ENCODE measurements at places on chromosomes 16 and 17.

DNA sequence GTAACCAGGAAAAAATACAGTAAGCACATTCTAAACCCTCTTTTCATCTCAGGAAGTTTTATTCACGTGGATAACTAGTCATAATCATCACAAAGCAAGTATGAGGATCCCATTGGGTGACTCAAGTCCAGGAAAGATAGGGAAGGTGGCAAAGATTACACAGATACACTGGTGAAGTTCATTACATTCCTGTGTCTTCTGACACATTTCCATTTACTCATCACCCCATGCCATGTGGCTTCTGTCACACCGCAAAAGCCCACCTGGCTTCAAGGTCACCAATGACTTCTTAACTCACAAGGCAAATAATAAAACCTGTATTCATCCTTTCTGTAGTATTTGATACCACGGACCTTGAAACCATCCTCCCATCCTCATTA, 17.0 kb downstream of the HS3ST3A1 start:
- DNase-seq = no peak

GRCh38 chr17:850851-851763, 69.0 kb downstream of the MRM3 start:
- no peak for DNase-seq

GRCh38 chr17:35368081-35368830, 5.2 kb downstream of the SLFN11 start:
- DNase-seq = peak; percentile 7

DNA sequence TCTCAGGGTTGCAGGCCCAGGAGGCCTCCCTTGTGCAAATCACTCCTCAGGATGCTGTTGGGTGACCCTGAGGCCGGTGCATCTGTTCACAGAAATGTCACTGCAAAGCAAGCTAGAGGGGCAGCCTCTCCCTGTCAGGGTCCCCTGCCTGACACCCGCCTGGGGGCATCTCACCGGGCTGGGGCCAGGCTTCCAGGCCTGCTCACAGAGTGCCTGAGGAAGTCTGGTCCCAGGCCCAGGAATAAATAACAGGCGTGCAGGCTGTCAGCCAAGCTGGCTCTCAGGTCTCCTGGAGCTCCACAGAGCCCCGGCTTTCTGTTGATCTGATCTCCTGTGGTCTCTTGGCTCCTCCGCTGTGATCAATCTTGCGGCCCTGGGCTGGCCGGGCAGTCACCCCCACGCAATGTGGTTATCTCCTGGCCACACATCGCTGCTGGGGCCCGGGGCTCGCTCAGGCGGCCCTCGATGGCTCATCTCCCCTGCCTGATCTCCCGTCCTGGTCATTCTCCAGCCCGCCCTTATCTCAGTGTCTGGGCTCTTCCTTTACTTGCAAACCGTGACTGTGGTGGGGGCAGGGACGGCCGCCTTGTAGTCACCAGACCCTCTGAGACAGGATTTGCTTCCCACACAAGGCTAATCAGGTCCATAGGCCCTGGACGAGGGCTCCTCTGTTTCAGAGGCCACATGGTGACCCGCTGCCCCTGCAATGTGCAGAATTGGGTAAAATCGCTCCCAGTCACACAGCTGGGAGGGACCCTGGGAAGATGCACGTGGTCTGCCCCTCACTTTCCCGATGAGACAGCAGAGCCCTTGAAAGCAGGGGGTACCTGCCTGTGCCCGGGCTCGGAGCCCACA, 231.2 kb upstream of the GSE1 start:
- DNase-seq = no peak

DNA sequence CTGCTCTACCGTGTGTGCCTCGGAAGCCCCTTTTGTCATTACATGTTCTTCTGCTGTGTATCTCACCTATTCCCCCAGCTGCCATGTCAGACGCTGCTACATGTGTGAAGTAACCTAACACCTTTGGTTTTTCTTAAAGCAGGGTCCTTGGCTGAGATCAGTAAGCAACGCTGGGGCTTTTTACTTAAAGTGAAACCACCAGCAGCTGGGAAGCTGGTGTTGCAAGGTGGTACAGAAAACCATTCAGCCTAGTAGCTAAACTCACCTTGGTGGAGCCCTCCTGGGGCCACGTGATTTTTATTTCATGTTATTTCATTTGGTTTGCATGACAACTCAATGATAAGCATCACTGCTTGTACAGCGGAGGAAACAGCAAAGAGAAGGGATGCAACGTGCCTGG, 62.6 kb downstream of the PLCG2 start:
- no peak for DNase-seq

DNA sequence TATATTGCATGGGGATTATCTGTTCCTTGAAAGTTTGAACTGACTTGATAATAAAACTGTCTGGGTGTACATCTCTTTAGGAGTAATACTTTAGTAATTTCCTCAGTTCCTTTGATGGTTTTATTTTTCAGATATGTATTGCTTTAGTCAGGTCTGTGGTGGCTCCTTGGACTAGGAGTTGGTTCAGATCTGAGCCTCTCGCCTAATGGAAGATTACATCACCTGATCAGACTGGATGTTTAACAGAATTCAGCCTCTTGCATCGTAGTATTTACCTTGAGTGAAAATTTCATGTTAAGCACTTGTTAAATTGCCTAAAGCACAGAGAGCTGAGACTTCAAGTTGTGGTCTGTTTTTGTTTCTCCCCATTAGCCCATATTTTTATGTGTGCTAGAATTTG, 267.3 kb downstream of the MAP2K4 start:
- DNase-seq = no peak

DNA sequence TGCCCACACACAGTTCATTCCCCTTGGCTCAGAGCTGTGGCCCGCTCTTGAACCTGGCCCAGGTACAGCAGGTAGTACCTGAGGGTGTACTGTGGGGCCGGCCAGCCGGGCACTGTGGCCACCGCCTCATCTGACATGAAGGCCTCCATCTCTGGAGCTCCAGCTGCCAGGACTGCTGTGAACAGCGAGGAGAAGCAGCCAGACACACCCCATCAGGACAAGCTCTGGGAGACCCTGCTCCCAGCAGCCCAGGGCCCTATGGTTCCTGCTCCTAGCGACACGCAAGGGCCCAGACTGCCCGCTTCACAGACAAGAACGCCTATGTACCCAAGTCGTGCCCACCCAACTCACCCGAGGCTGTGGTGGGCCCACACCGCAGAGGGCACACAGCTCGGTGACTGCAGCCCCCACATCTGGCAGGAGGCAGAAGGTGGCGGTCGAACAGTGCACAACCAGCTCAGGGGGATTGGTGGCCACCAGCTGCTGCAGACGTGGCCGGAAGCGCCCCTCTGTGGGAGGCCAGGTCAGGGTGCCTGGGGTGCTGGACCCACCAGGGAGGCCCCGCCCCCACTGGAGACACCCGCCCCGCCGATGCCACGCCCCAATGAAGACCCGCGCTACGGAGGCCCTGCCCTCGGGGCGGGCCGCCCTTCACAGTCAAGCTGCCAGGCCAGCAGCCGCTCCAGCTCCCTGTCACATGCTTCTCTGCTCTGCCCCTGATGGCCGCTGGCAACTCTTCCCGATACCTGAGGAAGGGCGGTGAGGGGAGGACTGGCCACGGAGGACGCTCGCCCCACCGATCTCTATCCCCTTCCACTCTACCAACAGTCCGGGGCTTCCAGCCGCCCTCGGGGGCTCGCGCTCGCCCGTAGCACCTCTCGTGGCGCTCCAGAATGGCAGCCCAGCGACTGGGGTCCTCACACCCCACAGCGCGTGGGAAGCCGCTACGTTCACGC, 1.1 kb upstream of the STUB1 start:
- no peak for DNase-seq

GRCh38 chr16:73177729-73178295, 129.9 kb upstream of the ZFHX3 start:
- DNase-seq = no peak

GRCh38 chr17:79938336-79939093, 97.2 kb downstream of the TBC1D16 start:
- no peak for DNase-seq

DNA sequence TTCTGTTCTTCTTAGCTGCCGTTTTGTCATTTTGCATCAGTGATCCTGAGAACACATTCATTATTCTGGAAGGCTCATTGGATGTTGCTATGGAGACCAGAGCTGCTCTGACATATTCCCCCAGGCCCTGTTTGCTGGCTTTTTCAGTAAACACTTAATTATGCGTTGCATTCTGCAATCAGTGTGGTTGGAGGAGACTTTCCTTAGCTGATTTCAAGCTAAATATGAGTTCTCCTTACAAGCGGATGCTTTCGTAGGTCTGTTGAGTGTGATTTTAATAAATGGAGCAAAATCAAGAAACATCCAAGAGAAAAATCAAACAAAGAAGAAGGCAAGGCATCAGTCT, 38.2 kb upstream of the NUDT7 start:
- no peak for DNase-seq

GRCh38 chr17:58995247-58995940, 111.3 kb downstream of the TRIM37 start:
- no peak for DNase-seq

DNA sequence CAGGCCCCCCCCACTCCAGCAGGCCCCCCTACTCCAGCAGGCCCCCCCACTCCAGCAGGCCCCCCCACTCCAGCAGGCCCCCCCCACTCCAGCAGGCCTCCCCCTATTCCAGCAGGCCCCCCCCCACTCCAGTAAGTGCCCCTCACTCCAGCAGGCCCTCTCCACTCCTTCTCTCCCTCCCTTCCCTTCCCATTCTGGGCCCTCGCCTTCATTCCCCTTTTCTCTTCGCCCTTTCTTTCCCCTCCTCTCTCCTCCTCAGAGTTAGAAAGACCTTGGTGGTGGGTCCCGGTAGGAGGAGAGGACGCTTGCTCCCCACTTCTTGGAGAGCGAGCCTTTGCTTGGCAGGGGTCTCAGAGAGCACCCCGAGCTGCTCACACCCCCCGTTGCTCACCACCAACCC, 177.0 kb upstream of the TNRC6C start:
- DNase-seq = no peak

DNA sequence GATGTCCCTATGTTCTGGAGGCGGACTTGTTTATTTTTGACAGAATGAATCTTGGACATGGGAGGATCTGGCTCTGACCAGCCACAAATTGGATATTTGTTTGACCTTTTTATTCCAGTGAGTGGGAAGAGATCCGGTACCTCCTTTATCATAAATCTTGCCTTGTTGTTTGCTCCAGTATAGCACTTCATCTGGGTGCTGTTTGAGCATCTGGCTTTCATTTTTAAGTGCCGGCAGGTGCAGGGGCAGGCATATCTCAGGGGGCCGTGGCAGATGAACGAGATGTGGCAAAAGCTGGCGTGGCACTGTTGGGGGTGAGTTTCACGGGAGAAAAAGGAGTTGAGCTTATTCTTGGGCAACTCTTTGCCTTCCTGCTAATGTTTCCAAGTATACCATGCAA, 37.8 kb downstream of the MSI2 start:
- DNase-seq = no peak

DNA sequence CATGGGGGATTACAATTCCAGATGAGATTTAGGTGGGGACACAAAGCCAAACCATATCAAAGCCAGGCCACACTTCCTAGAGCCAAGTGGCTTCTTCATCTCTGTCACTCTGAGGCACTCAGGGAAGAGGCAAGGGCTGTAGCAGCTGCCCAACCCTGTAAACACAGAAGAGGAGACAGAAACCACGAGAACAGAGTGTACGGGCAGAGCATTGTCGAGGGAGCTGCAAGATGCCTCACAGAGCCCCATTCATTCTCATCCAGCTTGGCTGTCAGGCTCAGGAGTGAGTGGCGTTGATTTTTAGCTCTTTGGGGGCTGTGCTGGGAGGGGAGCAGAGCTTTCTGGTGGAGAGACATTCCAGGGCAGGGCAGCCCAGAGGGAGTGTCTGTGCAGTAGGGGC, 117.2 kb upstream of the SALL1 start:
- no peak for DNase-seq

GRCh38 chr16:55678161-55678821, 22.5 kb downstream of the SLC6A2 start:
- DNase-seq = no peak

GRCh38 chr17:41659427-41660212, 29.1 kb upstream of the EIF1 start:
- no peak for DNase-seq

DNA sequence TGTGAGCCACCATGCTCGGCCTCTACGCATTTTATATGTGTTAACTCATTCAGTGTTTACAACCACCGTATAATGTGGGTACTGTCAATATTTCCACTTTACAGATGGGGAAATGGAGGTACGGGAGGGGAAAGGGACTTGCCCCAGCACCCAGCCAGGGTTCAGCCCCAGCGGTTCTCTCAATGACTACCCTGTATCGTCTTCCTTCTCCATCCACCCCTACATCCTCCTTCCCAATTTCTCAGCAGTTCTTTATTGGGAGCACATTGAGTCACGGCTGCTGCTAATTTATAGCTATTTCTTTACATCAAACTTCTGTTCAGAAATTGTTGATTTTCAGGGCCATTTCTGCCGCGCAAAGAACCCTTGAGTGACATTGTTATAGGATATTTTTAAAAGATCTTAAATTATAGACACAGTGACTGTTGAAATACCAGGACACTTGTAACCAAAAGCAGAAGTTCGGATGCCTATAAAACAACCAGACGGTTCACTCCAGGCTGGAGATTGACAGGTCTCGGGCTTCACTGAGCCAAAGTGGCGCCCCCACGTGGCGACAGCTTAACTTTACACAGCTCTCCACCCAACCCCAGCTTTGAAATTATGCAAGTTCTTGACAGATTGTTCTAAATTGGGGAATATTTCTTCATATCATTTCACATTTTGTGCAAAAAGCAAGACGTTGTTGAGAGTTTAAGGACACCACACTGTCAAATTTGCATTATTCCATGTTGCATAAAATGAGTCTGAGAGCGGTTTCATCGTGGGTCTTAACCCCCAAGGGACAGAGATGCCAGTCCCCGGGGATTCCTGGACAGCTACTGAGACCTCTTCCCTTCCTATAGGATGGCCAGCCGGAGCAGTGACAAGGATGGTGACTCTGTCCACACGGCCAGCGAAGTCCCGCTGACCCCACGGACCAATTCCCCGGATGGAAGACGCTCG, 11.8 kb downstream of the SYT17 start:
- no peak for DNase-seq

DNA sequence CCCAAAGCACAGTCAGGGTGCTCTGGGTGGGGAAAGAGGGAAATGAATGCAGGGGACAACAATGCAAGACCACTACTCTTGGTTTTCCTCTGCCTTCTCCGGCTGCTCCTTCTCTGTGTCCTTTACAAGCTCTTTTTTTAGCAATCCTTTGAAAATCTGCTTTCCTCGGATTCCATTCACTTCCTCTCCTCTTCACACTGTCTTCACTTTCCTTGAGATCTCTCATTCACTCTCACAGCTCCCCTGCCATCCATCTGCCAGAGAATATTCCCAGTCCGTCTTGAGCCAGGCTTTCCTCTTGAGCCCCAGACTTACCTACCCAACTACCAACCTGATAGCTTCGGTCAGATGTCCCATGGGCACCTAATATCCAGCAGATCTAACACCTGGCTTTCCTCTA, 11.0 kb upstream of the SPOP start:
- no peak for DNase-seq

GRCh38 chr17:37295888-37296287, 79.9 kb upstream of the C17orf78 start:
- DNase-seq = no peak

- no peak for DNase-seq
Observed at GRCh38 chr16:83116274-83116892, 489.6 kb downstream of the CDH13 start.

- DNase-seq = no peak
Observed at GRCh38 chr17:15409721-15410250, 57.6 kb downstream of the CDRT4 start.

Measured in stimulated activated naive CD4-positive, alpha-beta T cell (primary cell).